Muscle of arm (tissue), 14 donors: ENCODE measurements at places on chromosomes 11 and 22.

- no peak for DNase-seq
Observed at GRCh38 chr11:28447226-28447625, 339.0 kb downstream of the METTL15 start.

GRCh38 chr11:103618528-103618927 lies 417.9 kb upstream of the DDI1 start:
- DNase-seq: no peak

DNA sequence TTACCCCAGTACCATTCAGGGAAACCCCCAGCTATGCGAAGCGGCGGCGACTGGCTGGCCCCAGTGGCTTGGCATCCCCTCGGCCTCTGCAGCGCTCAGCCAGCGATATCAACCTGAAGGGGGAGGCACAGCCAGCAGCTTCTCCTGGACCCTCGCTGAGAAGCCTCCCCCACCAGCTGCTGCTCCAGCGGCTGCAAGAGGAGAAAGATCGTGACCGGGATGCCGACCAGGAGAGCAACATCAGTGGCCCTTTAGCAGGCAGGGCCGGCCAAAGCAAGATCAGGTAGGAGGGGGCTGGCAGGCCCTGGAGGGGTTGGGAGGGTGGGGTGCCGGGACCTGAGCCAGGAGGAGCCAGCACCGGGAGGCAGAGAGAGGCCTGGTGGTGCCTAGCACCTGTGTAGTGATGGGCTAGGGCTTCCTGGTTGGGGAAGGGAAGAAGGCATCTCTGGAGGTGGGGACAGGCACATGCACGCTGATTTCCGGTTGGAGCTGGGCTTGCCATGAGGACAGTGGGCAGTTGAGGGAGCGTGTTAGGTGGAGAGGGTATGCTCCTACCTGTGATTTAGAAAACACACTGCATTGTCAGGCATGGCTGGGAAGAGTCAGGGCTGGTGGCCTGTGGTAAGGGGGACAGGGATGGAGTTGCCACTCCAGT lies 22.3 kb downstream of the SHANK3 start:
- DNase-seq: no peak

GRCh38 chr22:37639070-37639760 lies at the start of gene SH3BP1:
Gene SH3BP1 (plus strand): TSS chr22:37639669. CDS start chr22:37639788, 119 bp downstream.
- DNase-seq: no peak

GRCh38 chr11:113663567-113663966 lies 42.5 kb downstream of the TMPRSS5 start:
- DNase-seq: no peak

- DNase-seq: no peak
Observed at GRCh38 chr11:130177782-130178181, 18.2 kb downstream of the ST14 start.

DNA sequence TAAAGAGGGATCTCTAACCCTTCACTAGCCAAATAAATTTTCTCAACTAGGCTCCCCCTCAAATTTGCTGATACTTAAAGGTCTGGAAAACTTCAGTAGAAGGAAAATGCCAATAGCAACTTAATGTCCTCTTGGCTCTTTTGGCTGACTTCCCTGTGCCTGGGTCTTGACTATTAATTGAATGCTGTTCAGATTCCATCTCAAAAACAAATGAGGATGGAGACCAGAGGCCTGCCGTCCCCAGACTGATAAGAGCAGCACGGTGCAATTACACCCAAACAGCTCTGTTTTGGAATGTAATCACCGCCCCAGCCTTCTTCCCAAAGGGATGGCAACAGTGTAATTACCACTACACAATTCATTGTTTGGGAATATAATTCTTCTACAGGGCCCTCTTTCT lies 89.3 kb upstream of the CHRM4 start:
- DNase-seq: no peak

DNA sequence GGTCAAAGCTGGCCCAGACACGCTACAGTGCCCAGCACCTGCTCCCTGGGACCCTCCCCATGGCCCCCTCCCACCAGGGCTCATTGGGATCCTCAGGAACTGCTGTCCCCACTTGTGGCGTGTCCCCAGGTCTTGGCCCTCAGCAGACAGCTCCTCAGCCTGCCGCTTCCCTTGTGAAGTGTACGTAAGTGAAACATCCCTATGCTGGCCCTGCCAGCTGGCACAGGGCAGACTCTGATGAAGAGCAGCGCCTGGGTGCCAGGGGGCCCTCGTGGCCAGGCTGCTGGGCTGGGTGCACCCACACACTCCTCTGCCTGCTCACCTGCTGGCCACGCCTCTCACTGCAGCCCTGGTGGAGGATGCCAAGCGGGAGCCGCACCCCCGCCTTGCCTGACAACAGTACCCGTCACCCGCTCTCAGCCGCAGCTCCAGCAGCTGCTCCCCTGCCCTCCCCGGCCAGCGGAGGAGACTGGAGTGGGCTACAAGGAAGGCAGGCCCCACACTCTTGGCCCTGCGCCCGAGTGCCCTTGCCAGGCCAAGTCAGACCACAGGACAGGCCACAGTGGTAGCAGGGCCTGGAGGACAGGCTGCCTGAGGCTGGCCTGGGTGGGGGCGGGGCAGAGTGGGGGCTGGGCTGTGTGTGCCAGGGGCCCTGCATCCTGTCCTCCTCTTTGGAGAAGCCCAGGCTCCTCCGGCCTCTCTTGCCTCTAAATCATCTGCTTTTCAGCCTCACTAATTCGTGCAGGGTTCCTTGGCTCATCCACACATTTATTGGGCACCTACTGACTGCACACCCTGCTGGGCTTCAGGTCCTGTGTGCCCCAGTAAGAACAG lies 39.5 kb downstream of the IGF2 start:
- DNase-seq: peak; percentile 21

- DNase-seq: no peak
Observed at GRCh38 chr11:134483291-134483690, 71.2 kb upstream of the B3GAT1 start.

- no peak for DNase-seq
Observed at GRCh38 chr11:119307974-119308373, 9.0 kb downstream of the MCAM start.

GRCh38 chr22:49549256-49550140 lies 278.2 kb downstream of the BRD1 start:
- DNase-seq: no peak

DNA sequence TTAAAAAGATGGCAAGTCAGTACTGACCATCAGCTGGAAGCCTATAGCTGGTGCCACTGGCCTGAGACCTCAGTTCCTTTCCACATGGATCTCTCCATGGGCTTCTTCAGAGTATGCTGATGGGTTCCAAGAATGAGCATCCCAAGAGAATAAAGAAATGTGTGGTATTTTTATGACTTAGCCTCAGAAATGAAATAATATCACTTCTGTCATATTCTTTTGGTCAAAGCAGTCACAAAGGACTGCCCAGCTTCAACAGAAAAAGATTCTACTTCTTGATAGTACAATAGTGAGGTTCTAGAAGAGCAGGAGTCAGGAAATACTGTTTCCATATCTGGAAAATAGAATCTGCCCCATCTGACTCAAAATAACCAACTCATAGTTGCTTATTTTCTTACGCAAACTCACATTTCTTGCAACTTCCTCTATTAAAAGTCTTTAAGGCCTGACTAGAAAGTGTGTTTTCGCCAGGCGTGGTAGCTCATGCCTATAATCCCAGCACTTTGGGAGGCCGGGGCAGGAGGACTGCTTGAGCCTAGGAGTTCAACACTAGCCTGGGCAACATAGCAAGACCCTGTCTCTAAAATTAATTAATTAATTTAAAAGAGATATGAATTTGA lies 116.9 kb downstream of the SIK3 start:
- DNase-seq: no peak

- peak; percentile 77 for DNase-seq
Observed at GRCh38 chr11:36131721-36132397, 157.4 kb downstream of the COMMD9 start.

GRCh38 chr11:358129-358800 lies 11.0 kb upstream of the B4GALNT4 start:
- DNase-seq: no peak

DNA sequence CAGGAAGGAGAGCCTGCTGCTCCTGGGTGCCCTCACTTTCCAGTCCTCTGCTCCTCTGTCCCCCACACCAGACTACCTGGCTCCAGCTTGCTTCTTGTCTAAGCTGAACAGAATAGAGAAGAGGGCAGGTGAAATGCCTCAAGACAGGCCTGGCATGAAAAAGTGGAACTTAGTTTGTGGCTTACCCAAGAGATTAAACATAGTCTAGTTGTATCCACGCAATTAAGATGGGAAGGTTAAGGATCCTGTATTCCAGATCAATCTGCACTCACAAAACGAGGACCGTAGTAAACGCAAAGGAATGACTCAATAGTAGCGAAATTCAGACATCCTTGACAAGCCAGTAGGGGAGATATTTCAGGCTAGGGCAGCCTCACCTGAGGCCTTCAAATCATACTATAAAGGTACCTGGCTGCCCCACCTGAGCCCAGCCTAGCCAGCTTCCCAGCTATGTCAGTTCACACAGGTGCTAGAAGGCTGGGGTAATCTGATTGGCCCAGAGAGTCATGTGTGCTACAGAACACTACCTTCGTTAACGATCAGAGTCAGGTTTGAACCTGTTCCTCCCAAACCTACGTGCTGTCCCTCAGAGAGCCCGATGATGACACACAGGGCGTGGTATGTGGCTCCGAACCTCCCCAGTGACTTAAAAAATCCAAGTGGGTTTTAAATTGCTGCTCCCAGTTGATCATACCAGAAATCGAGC lies 46.5 kb downstream of the AHNAK start:
- no peak for DNase-seq

- DNase-seq: no peak
Observed at GRCh38 chr11:19243613-19244012, 2.9 kb upstream of the E2F8 start.

DNA sequence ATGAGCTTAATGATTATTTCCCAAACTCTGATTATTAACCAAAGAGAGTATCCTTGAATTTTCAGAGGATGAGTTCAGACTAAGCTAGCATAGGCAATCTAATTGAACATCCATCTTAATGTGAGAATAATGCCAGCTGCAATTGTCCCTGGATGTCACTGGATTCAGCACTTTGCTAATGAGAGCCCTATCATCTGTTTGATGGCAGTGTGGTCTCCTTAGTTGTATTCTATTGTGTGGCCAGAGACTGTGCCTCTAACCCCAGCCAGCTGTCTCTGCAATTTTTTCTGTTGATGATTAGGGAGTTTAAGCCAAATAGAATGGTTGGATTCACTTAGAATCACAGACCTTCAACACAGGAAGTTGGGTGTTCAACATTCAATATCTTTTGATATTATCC lies 1249.5 kb downstream of the FAM181B start:
- no peak for DNase-seq

DNA sequence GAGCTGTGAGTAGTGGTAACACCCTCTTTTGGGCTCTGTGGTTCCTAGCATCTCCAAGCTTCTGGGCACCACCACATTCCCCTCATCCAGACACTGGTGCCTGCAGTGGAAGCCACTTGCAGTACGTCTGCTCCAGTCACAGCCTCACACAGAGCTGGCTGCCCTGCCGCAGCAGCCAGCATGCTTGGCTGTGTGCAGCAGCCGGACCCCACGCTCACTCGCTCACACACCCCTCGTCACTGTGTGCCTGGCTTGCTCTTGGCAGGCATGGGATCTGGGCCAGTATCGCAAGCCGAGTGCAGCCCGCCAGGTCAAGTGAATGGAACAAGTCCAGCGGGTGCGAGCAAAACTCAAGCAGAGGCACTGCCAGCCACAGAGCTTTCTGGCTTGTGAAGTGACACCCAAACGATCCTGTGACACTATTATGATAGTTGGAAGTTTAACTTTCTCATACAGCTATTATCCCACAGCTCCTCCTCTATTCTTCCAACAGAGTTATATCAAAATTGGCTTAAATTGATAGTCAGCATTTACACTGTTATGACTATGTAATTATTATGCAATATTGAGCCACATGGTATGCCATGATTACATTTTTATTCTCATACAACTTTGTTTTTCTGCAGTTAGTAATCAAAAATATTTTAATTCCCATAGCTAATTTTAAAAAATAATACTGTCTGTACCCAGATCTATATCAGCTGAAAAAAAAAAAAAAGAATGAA lies 89.0 kb downstream of the CCDC73 start:
- no peak for DNase-seq

GRCh38 chr22:29125443-29125778 lies 52.6 kb downstream of the KREMEN1 start:
- DNase-seq: no peak

DNA sequence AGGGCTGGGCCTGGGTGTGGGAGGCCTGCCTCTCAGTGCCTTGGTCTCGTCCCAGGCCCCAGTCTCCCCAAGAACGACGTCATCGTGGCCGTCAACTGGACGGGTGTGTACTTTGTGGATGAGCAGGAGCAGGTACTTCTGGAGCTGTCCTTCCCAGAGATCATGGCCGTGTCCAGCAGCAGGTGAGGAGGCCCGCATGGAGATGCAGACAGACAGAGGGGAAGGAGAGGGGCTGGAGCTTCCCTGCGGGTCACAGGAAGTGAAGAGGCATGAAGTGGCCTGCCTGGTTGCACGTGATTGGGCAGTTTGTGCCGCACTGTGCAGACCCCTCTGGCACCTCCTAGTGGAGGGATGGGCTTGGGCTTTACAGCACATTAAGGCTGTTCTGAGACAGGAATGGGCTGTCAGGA lies 70.4 kb downstream of the MYO7A start:
- DNase-seq: no peak

DNA sequence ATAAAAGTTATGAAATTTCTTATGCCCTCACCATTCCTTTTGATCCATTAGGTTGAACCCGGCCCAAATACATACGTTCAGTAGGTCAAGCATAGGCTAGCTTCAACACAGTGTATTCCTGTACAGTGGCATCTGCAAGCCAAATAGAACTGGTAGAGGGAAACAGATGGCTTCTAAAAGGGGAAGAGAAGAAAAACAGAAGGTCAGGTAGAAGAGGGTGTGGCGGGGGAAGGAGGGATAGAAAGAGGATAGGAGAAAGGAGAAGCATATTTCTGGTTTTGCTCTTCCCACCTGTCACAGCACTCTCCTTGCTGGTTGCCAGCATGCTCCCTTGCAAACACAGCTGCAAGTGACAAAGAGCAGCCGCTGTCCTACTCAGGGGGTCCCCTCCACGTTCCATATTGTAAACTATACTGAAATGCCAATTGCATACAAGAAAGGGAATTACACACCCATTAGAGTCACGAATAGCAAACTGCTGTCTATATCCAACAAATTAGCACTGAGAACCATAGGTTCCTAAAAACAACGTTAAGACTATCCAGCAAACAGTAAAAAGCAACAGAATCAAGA lies 71.8 kb downstream of the PHF21A start:
- no peak for DNase-seq

GRCh38 chr11:6695377-6695776 lies 12.2 kb upstream of the MRPL17 start:
- no peak for DNase-seq

DNA sequence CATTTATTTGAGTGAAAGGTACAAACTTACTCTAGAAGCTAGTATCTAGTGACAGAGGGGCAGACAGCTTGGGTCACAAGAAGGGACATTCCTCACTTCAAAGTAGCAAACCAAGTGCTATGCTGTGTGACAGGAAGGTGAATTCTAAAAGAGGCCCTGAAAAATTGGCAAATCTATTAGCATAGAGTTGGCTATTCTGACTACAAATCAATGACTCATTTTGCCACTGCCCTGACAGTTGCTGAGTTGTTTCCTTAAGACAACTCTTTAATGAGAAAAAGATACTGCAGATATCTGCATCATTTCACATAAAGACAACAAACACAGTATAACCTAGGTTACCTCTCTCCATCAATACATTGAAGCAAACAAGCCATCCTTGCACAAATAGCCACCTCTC lies 524.0 kb upstream of the LRRC4C start:
- no peak for DNase-seq

- DNase-seq: peak; percentile 48
Observed at GRCh38 chr11:43833657-43834073, 47.0 kb upstream of the ALKBH3 start.

- DNase-seq: peak; percentile 49
Observed at GRCh38 chr11:71080239-71081097, 171.9 kb downstream of the SHANK2 start.

GRCh38 chr11:104661471-104661870 lies 236.8 kb downstream of the CASP12 start:
- no peak for DNase-seq
